Neuronal stem cell (in vitro differentiated cells): ENCODE measurements at places on chromosomes 7 and 10.

DNA sequence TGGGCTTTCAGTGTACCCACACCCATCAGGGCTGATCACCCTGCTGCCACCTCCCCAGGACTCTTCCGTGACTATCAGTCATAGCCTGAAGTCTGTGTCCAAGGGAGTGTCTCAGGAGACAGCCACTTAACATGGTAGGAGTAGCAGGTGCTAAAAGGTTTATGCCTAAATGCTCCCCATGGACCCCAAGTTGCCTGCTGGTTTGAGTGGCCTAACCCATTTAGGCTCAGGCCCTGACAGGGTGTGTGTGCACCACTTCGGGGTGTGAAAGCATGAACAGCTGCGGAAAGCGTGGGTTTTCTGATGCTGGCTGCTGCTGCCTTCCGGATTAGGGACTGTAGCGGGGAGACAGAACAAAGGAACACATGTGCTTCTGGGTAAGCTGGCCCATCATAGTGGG lies 93.2 kb upstream of the SAMD8 start:
- no peak for DNase-seq

- no peak for DNase-seq
Measured at GRCh38 chr7:73721377-73721817, 1.9 kb upstream of the STX1A start.

- DNase-seq = no peak
Measured at GRCh38 chr10:42989481-42989921, 87.4 kb upstream of the RET start.

DNA sequence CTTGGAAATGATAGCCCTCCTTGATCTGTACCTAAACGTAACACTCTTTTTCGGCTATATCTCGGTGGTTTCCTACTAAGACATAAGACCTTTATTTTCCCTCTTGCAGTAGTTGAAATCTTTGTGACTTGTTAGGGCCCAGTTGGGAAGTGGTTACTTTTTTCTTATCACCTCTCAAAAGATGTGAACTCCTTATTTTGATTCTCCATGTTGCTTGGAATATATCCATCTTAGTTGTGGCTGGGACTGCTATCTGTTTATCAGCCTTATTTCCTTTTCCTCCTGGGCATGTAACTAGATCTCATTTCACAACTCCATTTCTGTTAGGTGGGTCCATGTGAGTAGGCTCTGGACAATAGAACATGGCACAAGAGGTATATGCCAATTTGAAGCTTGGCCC lies 4.1 kb upstream of the CPED1 start:
- DNase-seq = no peak

DNA sequence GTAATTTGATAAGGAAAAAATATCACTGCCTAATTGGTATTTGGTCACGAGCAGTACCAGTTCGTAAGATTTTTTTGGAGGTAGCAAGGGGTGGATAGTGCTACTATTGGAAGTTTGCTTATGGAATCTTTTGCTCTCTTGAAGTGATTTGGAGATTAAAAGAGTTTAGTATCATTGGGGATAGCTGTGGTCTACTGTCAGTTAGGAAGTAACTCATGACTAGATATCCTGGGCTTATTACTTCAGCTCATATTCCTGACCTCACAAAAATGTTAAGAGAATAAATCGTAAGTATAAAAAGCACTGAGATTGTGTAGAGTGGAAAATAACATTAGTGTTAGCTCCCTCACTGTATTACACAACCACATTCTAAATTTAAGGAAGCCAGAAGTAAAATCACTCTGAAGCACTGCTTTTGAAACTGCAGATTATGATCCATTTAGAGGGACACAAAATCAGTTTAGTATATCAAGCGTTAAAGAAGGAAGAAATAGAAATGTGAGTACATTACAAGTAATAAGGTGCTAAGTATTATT lies 22.6 kb downstream of the SGPL1 start:
- DNase-seq = no peak

DNA sequence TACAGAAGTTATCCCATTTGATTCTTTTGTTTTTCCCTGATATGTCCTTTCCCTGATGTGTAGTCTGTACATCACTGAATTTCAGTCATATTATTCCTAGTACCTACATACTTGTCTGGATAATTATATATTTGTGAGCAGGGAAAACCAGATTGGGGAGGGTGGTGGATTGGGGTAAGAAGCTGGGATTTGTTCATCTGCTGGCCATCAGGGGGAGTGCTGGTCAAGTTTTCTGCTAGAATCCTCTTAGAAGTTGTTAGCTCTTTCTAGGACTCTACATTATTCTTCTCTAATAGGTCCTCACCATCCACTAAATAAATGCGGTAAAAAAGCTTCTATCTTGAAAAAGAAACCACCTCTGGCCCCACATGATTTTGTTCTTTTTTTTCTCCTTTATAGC lies 232.7 kb upstream of the TAC1 start:
- peak; percentile 21 for DNase-seq

GRCh38 chr10:97748116-97748515 lies 11.2 kb downstream of the ZFYVE27 start:
- DNase-seq = no peak

DNA sequence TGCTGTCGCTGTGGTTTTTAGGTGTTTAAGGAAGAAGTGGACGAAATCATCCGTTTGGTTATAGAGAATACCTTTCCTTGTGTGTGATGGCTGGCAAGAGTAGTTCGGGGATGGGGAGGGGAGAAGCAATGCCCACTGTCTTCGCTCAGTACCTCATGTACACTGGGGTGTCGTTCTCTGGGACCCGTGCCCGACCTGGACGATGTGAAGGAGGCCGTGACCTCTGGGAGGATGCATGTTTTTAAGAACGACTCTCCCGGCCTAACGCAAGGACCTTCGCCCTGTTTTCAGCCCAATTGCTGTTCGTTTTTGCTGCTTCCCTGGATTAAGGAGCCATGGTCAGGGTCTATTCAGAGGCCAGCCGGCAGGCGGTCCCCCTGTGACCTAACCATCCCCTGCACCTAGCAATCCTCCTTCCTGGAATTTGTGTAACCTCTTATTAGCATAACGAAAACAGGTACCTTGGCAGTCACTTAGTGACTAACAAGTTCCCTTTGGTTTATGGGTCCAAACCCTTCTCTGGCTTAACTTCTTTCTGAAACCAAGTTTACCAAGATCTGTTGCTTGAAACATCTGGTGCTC lies 1.3 kb downstream of the NFE2L3 start:
- DNase-seq = no peak

GRCh38 chr10:86671985-86672710 lies 3.8 kb downstream of the LDB3 start:
- DNase-seq = no peak

DNA sequence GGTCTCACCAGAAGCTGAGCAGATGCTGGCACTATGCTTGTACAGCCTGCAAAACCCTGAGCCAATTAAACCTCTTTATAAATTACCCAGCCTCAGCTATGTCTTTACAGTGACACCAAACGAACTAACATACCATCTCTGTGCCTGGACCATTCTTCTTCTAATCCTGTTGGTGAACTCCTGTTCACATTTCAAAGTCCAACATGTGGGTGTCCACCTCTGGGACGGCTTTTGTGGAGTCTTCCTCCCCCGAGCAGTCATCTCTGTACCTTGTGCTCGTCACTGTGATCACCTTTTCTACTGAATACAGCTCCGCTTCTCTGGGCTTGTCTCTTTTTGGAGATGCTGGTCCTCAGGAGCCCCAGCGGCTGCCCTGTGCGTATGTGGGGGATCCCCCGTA lies 7.4 kb upstream of the ESYT2 start:
- DNase-seq = no peak
